ENCODE measurements at places on chromosomes 4 and X.
A peak's percentile ranks its signal among the peaks of the same experiment; 100 is the strongest.

DNA sequence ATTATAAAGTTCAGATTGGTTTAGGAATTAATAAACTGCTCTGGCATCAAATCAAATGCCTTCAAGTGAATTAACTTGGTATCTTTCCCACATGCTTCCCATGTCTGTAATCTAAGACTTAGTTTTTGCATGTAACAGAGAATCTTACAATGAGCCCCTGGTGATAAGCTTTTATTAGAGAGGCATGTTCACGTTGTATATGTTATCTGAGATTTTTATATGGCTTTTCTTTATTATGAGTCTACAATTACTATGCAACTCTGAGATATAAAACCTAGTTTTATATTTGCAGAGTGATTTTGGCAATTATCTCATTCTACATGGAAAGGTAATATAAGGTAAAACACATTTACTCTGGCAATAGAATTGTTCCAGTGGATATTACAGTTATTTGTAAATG is 1578.4 kb upstream of the IGFBP7 start:
- no peak for DNase-seq

GRCh38 chr4:1356181-1356998 is 9.4 kb downstream of the UVSSA start:
- peak; percentile 55 for DNase-seq

DNA sequence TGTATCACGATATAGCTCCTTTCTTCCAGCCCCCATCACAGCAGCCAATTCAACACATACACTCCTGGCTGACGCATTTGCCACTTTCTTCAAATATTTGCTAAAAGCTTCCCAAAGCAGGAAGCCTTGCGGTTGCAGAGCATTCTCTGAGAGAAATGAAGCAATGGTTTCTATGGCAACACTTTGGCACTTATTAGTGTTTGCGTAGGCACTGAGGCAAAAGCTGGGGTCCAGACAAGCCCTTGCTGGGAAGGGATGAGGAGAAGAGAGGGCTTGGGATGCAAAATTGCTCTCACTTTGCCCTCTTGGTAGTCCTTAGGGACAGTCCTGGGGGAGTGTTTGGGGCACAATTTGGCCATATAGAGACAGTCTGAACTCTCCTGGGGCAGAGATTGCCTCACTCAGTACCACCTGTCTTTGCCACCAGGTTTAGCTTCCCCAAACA is 55.0 kb upstream of the PAK3 start:
- DNase-seq = peak; percentile 30

- DNase-seq = no peak
Observed at GRCh38 chr4:188444500-188444899, 305.3 kb downstream of the TRIML1 start.

DNA sequence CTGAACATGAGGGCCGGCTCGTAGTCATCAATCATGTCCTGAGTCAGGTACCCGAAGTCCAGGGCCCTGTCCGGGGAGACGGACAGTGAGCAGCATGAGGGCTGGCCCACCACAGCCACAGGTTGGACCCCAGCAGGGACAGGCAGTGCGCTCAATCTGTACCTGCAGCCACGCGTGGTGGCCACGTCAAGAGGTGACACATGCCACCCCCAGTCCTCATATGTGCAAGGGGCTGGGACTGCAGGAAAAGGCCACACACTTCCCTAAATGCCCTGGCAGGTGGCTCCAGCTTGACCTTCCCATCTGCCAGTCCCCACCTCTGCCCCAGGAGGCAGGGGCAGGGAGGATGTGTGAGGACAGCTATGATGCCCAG is 73.8 kb upstream of the MXD4 start:
- DNase-seq = no peak

DNA sequence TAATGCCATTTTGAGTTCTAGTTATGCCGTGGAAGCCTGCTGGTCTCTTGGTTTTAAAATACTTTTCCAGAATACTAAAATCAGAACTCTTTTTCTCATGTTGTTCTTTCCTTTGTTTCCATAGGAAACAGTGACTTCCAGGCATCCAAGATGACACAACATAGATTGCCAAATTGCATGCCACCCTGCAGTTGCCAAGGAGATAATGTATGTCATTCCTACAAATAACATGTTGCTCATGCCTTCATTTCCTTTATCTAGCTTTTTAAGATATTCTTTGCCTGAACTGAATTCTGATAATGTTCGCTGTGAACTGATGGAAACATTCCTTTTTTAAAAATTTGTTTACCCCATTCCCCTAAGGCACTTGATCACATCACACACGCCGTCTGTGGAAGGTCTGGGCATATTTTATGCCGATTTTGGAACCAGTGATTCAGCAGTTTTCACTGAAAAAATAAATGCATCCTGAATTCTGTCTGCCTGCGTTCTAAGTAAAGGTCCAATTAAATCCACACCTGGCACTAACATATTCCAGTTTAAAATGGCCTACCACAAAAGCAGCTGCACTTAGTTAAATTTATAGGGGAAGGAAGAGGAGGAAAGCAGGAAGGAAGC is 38.0 kb upstream of the COX7B2 start:
- DNase-seq = peak; percentile 2

DNA sequence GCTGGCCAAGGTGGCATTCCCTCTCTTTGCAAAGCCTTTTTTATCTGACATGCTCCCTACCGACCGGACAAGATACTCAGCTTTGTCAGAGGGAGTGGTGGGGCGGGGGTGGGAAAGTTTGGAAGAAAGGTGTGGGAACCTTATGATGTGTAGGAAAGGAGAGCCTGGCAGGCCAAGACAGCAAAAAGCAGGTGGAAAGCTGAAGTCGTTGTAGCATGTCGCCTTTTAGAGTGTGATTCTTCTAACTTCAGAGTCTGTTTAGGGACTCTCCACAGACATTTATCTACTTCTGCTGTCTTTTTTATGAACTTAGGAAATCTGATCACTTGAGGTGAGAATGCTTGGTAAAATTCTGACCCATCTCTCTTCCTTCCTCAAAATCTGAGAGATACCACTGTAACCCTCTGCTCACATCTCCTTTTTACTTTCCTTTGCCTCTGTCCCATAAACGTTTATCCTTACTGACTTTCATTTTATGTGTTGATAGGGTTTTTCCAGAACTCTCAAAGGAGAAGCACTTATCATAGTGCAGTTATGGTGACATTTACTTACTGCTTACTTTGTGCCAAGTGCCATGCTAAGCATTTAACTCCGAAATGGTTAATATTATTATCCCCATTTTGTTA is 8.2 kb upstream of the RUFY3 start:
- DNase-seq = no peak

DNA sequence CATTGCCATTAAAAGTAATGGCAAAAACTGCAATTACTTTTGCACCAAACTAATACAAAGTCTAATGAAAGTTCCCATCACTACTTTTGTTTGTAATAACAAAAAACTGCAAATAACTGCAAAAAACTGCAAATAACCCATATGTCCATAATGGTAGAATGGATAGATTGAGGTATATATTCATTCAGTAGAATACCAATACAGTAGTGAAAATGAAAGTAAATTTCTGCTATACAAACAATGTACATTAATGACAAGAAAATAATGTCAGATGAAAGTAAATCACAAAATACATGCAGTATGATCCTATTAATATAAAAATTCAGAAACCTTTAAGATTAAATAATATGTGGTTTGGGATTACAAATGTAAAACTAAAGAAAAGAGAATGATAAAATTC is 41.3 kb upstream of the CEP135 start:
- no peak for DNase-seq

- peak; percentile 0 for DNase-seq
Observed at GRCh38 chr4:93814722-93815121, 13.8 kb upstream of the ATOH1 start.

DNA sequence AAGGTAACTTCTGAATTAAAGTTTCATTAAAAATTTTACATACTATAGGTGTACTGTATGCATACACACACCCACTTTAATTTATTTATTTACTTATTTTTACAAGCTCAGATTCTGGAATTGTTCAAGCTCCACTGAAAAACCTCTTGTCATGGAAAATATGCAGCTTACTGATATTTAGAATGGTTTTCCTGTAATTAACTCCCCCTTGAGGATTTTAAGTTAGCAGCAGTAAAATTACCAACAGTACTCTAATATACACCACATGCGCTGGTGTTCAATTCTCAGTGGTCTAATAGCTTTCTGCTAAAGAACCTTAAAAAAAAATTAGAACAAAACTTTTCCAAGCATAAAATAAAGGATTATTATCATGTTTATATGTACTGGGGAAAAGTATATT is 12.0 kb downstream of the MAB21L2 start:
- peak; percentile 38 for DNase-seq

DNA sequence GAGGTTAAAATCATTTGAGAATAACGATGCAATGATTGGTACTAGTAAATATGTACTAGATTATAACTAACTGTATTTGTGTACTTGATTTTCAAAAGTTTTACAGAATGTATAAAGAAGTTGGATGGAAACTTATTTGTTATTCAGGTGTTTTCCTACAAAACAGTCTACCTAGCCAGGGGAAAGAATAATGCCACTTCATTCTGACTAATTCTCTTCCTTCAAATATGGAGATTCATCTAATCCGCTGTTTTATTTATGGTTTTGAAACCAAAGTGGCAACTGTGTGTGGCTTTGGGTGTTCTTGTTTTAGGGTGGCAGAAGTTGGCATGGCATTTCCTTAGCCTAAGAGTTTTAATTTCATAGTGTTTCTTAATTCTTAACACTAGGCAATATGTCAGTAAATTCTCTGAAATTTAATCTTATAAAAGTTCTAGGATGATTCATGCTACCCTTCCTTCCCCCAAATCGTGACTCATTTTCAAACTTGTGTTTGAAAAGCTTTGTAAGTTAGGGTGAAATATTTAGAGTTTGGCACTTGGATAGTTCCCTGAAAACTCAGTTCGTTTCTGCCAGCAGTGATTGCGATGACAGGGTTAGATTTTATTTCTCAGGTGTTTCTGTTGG is 62.6 kb downstream of the DCLK2 start:
- DNase-seq = peak; percentile 81

DNA sequence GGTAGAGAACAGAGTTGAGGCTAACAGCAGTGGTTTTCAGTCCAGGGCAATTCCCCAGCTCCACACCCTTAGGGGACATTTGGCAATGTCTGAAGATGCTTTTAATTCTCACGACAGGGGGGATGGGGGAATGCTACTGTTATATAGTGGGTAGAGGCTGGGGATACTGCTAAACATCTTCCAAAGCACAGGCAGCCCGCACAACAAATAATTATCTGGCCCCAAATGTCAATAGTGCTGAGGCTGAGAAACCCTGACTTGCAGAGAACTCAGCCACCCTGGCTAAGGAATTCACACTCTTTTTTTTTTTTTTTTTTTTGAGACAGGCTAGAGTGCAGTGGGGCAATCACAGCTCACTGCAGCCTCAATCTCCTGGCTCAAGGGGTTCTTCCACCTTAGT is 60.6 kb downstream of the POLR2B start:
- DNase-seq = peak; percentile 78

DNA sequence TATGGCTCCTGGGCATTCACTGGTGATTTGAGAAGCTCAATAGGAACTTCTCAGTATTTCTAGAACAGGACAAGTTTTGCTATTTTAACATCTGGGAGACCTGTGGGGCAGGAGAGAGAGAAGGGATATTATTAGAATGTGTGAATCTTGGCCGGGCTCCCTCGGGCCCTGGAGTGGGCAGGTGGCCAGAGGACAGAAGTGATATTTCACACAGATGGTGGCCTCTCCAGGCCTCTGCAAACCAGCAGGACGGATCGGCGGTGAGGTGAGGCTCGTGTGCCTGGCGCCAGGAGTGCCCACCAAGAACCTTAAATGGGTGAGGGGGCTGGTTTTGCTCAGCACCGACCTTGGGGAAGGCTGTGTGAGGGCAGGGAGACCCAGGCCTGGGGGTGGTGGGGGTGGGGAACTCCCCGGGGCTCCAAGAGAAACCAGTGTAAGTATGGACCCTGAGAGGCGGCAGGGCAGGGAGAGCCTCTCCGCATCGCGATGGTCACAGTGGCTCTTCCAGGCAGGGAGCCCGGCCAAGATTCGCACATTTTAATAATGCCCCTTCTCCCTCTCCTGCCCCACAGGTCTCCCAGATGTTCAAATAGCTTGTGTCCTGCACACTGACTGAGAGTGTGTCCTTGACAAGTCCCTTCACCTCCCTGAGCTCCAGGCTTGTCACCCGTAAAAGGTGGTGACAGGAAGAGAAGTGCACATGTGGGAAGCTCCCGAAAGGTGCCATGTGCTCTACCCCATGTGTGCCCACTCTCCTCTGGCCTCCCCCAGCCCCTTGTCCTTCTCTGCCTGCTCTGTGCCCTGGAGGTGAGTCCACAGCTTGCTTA is 64.9 kb downstream of the SORCS2 start:
- peak; percentile 31 for DNase-seq

DNA sequence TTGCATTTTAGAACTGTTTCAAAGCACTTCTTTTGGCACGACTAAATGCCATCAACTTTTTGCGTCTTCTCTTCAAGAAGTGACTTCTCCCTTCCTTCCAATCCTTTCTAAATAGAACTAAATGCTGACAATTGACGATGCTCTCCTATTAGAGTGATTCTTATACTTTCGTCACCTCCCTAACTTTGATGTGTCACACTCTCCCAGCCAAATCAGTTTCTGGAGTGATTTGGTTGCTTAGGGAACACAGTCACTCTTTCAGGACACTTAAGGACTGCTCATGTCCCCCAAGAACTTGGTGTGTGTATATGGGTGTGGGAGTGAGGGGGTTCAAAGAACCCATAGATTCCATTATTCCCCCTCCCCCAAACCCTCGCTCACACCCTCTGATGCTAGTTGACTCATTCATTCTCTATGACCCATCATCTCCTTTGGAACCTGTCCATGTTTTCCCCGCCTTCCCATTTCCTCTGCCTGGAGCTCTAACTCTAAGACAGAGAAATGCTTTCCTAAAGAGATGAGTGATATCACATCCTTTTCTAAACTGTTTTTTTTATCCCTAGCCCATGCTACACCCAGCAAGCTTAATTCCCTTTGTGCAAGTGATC is 26.8 kb upstream of the AREG start:
- peak; percentile 92 for DNase-seq

DNA sequence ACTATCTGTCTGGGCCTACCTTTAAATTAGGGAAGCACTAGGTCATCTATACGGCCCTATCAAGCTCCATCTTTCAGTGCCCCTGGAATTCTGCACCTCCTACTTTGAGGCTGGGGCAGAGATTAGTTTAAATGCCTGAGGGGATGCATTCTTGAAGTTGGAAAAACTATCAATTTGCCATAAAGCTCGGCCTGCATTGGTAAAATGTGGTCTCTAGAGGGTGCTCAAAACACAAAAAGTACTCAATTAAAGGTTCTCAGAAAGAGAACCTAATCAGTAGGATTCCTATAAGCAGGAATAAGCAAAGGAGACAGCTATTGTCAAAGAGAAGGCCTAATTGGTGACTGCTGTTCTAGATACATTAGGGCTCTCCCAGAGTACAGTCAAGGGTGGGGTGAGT is 111.7 kb downstream of the AMER1 start:
- peak; percentile 29 for DNase-seq

- DNase-seq = no peak
Observed at GRCh38 chr4:42671431-42672194, 14.7 kb upstream of the ATP8A1 start.

GRCh38 chr4:11428231-11428898 is at the start of gene HS3ST1:
HS3ST1 (minus strand) TSS chr4:11428894; CDS start chr4:11400005, 28,889 bp downstream.
- no peak for DNase-seq
